Iris pigment epithelial cell (primary cell): ENCODE measurements at places on chromosomes 5 and 9.

GRCh38 chr9:87167582-87167981 lies 220.3 kb upstream of the GAS1 start:
- no peak for DNase-seq

DNA sequence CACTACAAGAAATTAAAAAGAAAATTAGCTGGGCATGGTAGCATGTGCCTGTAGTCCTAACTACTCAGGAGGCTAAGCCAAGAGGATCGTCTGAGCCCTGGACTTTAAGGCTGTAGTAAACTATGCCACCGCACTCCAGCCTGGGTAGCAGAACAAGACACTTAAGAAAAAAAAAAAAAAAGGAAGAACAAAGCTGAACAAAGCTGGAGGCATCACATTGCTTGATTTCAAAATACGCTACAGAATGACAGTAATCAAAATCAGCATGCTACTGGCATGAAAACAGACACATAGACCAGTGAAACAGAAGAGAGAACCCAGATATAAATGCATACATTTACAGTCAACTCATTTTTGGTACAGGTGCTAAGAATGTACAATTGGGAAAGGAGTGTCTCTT lies 14.5 kb upstream of the OTULIN start:
- DNase-seq, result no peak

DNA sequence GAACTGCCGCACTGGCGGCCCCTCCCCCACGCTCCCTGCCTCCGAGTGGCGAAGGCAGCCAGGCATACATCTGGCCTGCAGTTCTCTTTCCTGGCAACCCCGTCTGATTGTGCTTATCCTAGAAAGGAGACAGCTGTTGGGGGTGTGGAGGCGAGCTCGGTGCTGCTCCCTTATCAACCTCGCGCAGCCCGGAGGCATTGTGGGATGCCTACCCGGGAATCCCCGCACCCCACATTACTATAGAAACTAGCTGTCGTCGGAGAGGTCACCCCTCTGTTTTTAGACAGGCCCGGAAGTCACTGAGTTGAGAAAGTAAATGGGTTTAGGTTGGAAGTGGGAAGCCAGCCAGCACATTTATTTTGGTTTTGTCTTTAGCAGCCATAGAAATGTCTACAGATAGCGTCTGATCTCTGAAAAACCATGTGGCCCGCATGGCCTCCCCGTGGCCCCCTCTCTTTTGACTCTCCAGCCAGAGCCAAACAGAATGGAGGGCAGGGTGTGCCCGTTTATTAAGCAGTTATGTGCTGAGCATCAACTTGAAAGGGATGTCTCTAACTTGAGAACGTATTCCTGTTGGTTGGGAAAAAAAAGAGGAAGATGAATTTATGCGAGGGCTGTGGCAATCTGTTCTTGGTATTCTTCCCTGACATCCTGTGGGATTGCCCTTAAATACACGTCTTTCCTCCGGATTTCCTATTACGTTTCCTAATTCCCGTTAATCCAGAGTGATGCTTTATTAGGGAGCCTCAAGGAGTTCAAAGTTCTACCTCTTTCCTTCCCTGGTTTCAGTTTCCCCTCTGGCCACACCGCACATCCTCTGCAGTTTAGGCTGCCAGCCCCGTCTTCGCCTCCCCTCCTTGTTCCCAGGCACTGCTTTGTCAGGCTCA lies 3.9 kb downstream of the STC2 start:
- DNase-seq, result no peak

GRCh38 chr9:132547976-132548730 lies 34.3 kb upstream of the BARHL1 start:
- DNase-seq, result no peak

DNA sequence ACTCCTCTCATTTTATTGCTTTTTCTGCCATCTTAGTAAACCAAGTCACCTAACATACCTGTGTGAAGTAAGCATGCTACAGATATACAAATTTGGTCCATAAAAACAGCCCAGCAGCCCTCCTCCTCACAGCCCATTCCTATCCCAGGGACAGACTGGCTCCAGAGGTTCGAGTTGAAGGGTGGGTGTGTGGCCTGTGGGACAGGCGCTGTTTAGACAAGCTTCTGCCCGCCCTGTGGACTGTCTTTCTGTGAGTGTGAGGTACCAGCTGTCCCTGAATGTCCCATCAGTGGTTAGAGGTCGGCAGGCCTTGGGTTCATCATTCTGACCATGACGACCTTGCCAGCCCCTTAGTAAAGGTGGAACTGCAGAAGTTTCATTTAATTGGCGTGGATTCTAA lies 82.0 kb downstream of the WNK2 start:
- no peak for DNase-seq

GRCh38 chr9:85630676-85631075 lies 111.1 kb downstream of the AGTPBP1 start:
- DNase-seq, result no peak

- DNase-seq, result no peak
Observed at GRCh38 chr5:68347536-68347935, 132.0 kb downstream of the PIK3R1 start.

- no peak for DNase-seq
Observed at GRCh38 chr9:106576232-106576760, 286.7 kb upstream of the ZNF462 start.
